Activated CD8-positive, alpha-beta memory T cell treated with anti-CD3 and anti-CD28 coated beads for 4 hours (primary cell): ENCODE measurements at places on chromosomes 1 and 21.

DNA sequence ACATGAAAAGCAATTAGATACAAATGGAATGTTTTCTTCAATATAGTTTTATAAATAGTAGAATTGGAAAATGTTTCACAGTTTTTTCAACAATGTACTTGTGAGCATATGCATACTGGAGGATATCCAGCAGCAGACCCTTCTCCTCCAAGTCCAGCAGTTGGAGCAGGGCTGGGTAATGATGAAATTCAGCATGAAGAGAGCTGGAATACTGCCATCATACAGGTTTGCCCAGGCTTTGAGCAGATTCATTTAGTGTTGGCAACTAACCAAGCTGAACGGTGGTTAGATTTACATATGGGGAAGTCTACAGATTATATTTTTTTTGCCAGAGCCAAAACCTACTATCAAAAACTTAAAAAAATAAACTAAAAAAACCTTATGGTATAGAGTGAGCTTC, 38.3 kb downstream of the WDR3 start:
- no peak for DNase-seq

GRCh38 chr21:14403681-14404318, 20.9 kb upstream of the HSPA13 start:
- DNase-seq, result no peak

DNA sequence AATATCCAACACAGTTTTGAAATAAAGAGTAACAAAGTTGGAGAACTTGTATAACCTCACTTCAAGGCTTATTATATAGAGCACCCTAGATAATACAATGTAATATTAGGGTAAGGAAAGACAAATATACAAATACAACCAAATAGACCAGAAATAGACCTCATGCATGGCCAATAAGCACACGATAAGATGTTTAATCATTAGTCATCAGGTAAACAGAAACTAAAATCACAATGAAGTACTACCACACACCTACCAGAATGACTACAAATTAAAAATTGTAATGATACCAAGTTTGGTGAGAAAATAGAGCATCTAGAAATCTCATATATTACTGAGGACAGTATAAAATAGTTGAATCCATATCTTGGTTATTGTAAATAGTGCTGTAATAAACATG, 20.3 kb upstream of the CTTNBP2NL start:
- no peak for DNase-seq

DNA sequence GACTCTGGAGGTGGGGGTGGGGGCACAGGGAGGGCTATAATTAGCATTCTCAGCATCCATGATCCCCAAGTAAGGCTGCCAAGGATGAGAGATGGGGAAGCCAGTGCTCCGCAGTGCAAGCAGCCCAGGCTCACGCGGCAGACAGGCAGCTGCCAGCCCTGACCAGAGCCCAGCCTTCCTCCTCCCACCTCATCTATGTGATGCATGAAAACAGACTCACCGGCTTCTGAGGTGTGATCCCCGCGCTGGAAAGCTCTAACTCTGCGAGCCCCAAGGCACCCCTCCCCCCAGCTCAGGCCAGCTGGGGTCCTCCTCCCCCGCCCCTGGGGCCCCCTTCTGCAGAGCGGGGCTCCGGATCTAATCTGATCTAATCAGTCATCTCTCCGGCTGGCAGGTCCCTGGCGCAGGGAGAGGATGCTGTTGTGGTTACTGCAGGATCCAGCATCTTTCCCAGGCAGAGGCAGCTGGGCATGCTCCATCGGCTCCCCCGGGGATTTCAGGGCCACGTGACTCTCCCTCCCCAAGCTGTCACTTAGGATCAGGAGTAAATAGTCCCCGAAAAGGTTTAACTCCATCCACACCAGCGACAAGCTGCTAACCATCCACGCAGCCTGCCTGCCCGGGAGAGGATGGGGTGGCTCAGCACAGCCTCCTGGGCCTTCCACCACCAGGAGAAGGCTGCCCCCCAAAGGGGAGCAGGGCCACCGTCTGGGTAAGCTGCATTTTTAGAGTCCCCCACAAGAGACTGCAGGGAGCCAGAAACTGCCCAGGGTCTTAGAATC, at the start of gene PLEKHA6:
Gene PLEKHA6 (minus strand): TSS at position 456 of the 782 bp plus-strand sequence. CDS start 86,202 bp downstream, outside the sequence.
- DNase-seq, result no peak

DNA sequence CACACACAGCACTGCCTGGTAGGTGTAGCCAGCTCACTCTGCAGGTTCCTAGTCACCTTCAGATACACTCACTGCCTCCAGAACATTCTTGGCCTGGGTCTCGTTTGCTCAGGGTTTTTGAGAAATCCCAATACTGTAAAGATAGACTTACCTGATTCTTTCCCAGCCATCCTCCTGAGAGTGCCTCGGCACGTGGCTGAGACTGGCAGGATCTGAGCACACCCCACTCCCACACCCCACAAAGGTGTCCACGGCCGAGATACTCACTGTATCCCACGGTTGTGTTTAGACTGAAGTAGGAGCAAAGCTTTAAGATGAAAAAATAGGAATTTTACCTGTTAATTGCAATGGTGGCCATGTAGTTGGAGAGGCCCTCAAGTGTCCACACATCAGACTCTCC, 33.4 kb downstream of the SNAP47 start:
- no peak for DNase-seq

DNA sequence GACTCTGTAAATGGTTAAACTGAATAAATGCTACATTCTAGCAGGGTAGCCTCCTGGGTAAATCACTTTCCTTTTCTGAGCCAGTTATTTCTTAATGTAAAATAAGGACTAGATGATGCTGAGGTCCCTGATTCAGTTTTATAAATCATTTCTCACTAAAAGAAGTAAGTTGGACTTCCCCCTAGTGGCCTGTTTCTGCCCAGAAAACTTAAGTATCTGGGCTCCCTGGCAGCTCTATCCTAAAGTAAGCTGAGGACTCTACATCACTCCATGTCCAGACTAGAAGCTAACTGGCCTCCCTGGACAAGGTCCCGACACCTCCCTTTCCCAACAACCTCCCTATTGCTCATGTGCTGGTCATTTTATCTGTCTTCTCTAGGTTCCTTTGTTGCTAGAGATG, 3.0 kb downstream of the GPN2 start:
- DNase-seq, result no peak

GRCh38 chr1:182485861-182486260, 35.9 kb downstream of the RGSL1 start:
- no peak for DNase-seq

- DNase-seq, result no peak
Measured at GRCh38 chr1:71667216-71667615, 586.4 kb upstream of the ZRANB2 start.

DNA sequence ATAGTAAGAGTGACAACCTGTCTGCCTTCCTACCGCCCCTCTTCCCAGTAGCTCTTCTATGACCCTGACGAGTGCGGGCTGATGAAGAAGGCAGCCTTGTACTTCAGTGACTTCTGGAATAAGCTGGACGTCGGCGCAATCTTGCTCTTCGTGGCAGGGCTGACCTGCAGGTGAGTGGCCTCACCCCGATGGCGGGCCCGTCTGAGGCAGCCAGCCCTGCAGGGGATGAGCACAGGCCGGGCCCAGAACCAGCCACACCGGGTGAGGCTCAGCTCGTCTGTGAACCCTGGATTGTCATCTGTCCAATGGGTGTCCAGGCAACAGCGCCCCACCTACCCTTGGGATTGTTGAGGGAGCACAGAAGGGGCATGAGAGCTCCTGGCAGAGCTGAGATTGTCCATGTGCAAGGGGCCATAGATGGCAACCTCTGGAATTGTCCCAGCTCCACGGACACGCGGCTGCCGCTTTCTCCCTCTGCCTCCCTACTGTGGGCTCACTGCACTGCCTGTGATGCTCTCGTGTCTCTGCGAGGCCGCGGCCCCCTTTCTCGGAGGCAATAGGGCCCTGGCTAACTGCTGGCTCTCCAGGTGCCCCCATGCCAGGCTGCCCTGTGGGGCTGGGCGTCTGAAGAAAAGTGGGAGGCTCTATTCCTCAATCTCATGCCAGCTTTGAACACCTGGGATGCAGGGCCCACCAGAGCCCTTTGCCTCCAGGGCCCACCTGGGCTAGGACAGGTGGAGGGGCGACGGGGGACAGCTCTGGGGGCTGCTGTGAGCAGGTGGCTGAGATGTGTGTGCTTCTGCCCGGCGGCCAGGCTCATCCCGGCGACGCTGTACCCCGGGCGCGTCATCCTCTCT, 50.0 kb upstream of the LRRC3 start:
- no peak for DNase-seq

DNA sequence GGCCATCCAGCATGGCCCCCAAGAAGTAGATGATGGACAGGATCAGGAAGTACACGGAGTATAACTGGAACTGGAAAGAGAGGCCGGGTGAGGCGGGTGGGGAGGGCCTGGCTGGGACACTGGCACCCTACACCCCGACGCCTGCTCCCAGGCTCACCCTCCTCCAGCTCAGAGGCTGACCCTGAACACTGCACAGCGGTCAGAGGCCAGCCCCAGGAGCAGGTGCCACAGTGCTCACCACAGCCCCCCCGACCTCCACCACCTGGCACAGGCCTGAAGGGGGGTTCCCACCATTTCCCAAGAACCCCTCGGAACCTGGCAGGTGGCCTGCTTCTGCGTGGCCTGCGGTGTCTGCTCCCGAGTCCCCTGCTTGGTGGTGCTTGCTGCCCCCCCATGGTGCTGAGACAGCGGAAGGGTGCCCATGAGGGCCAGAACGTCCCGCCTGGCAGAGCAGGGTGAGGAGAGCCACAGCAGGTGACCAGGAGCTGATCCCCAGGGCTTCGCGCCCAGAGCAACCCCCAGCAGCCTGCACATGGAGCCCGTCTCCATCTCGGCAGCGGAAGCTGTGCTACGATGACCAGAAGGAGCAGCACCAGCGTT, 26.1 kb downstream of the SLC19A1 start:
- no peak for DNase-seq

DNA sequence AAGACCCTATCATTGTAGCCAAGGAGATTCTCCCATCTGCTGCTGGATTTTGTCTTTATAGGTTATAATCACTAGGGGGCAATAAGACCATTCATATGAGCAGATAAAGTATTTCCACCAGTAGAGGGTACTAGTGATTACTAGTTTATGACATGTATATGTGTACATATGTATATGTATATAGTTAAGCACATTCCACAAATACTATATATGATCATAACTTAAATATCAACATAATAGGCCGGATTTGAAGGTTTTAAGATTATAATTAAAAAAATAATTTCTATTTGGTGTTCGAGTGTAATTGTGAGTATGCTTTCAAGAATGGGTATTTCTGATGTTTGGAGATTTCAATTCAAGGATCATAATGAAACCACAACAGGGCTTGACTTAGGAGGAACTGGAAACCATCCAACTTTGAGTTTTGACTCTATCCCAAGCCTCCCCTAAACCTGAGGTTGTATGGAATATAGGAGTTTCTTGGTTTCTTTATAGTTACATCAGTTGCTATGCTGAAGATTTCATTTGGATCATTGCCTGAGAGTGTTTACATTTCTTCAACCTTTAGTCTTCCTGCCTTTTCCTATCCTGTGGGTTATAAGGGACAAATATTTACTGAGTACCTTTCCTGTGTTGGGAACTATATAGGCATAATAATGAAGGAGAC, 16.9 kb downstream of the TCEANC2 start:
- no peak for DNase-seq

DNA sequence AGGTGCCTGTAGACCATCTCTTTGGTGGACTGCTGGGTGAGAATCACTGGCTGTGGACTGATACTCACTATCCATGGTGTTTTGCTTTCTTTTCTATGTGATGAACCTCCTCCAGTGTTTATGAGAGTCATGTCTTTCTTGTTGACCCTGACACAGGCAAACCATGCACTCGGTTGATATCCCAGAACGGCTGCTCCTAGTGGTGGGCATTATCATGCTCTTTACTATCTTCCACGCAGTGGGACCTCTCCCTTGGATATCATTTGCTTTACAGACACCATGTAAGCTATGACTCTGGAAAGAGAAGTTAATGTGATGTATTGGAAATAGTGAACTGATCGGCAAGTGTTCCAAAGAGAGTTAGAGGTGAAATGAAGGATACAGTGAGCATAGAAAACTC, 1455.6 kb downstream of the BRINP3 start:
- DNase-seq, result no peak

DNA sequence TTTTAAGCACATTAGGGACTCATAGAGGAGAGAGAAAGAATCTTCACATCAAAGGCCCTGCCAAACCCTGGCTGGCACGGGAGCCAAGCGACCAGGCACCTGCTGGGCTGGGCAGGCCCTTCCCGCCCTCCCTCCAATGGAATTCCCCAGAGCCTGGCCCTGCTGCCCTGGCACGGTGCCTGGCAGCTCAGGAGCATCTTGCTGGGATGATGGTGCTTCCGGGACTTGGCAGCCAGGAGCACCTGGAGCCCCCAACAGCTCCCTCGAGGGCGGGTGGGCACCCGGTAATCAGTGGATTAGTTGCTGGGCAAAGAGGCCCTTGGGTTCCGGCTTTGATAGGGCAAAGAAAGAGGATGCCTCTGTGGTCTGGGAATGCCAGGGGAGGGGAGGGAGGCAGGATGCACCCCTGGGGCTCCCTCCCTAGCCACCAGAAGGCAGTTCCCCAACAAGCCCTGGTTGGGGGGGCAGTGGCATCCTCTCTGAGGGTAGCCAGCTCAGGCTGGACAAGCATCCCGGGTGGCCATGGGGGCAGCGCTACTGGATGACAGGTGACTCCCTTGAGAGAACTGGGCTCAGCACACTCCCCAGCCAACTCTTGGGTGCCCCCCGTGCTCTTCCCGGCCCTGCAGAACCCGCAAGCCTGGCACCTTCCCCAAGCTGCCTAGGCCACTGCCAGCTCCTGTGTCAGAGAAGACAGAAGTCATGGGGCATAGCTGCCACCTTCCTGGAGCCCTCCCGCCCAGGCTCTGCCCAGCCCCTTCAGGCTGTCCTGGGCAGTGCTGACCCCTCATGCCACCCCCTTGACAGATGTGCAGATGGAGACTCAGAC, 26.4 kb downstream of the KRTAP10-1 start:
- DNase-seq, result no peak

DNA sequence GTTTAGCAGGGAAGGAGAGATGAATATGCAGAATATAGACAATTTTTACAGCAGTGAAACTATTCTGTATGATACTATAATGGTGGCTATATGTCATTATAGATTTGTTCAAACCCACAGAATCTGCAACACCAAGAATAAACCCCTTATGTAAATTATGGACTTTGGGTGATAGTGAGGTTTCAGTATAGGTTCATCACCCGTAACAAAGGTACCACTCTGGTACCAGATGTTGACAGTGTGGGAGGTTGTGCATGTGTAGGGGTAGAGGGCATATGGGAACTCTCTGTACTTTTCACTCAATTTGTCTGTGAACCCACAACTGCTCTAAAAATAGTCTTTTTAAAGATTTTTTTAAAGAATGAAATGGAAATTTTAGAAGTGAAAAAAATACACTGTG, 29.9 kb upstream of the PRDX6 start:
- no peak for DNase-seq

DNA sequence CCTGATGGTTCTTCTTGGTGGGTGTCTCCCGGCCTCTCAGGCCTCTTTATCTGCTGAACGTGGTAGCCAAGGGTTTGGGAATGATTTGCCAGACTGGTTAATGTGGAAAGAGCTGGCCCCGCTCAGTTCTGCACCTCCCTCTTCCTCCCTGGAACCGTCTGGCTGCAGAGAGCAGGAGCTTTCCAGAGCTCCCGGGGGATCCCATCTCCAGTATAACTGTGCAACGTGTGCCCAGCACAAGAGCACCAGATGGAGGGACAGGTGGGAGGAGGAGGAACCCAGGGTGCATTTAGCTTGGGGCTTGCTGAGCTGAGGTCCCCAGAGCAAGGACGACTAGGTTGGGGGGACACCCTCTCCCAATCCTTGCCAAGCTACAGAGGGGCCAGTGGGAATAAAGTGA, 5.0 kb downstream of the TFF1 start:
- DNase-seq, result no peak
